ENCODE measurements at places on chromosomes 12 and 14.

DNA sequence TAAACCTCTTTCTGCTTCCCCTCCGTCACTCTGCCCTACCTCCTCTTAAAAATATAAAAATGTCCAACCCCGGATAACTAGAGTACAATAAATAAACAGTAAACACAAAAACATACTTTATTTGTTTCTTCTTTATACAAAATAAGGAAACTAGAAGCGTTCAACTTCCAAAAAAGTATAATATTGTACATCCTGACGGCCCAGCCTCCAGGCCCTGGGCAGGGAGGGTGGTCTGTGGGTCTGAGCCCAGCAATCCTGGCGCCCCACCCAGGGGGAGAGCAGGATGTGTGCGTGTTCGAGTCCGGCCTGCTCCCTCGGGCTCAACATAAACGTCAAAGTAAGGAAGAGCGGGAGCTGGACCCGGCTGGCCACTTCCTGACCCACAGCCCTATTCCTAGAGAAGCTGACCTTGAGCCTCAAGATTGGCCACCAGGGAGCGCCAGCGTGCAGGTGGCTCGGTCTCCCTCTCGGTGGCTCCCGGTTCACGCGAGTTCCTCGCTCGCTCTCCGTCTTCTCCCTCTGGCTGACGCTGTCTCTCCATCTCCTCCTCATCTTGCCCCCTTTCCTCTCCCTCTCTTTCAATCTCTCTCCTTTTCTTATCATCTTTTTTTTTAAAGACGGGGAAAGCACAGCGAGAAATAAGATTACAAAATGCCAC lies 9.4 kb downstream of the LHX5 start:
- peak; percentile 59 for DNase-seq

- DNase-seq = no peak
Observed at GRCh38 chr12:55696796-55697462, 10.8 kb downstream of the ITGA7 start.

DNA sequence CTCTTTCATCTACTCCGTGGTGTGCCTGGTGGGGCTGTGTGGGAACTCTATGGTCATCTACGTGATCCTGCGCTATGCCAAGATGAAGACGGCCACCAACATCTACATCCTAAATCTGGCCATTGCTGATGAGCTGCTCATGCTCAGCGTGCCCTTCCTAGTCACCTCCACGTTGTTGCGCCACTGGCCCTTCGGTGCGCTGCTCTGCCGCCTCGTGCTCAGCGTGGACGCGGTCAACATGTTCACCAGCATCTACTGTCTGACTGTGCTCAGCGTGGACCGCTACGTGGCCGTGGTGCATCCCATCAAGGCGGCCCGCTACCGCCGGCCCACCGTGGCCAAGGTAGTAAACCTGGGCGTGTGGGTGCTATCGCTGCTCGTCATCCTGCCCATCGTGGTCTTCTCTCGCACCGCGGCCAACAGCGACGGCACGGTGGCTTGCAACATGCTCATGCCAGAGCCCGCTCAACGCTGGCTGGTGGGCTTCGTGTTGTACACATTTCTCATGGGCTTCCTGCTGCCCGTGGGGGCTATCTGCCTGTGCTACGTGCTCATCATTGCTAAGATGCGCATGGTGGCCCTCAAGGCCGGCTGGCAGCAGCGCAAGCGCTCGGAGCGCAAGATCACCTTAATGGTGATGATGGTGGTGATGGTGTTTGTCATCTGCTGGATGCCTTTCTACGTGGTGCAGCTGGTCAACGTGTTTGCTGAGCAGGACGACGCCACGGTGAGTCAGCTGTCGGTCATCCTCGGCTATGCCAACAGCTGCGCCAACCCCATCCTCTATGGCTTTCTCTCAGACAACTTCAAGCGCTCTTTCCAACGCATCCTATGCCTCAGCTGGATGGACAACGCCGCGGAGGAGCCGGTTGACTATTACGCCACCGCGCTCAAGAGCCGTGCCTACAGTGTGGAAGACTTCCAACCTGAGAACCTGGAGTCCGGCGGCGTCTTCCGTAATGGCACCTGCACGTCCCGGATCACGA lies 2.2 kb downstream of the SSTR1 start:
- DNase-seq = no peak

DNA sequence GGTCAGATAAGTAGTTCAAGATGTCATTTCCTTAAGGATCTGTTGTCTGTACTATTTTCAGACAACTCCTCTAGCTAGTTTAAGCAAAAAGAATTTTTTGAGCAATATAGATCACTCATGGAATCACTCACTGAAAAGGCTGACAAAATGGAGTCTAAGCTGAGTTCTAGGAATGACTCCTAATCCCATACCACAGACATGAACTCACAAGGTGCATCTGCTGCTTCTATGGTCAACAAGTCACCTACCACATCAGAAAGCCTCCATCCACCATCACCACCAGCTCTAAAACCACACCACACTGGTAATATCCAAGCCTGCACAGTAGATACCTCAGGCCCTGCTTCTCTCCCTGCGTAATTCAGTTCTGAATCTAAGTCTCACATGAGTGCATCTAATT lies 33.0 kb downstream of the PWP1 start:
- DNase-seq = no peak

DNA sequence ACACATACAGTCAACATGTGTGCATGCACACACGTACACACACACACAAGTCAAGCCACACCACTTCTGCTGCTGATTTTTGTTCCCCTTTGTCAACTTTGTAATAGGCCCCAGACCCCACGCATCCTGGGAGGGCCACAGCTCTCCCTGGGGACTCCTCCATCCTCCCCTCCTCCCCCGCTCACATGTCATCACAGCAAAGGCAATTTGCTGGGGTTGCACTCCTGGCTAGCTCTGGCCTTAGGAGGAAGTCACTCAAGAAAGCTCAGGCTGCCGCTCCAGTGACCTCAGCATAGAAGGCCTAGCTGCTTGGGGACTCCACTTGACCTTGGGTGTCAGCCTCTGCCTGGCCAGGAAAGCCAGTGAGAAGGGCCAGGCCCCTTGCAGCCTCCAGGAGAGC lies 27.2 kb downstream of the NGB start:
- DNase-seq = no peak
